ENCODE measurements at places on chromosomes 4 and X.

GRCh38 chr4:95215043-95215442 lies 333.7 kb downstream of the UNC5C start:
- DNase-seq: no peak

DNA sequence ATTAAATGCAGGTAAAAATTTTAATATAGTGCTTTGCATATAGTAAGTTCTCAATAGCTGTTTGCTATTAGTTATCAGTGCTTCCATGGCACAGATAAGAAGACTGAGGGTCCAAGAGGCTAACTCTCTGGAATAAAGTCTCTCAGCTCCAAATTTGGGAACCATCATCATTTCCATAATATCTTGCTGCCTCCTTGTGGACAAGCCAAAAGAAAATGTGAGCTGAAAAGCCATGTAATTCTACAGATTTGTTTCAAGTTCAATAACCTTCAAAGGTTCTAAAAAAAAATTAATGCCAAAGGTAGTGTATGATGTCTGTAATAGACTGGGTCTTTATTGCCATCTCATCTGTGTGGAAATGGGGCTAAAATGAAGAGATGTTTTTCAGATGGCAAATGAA lies 136.9 kb upstream of the VCX start:
- no peak for DNase-seq

GRCh38 chr4:99179626-99180025 lies 35.5 kb upstream of the ADH4 start:
- DNase-seq: no peak

DNA sequence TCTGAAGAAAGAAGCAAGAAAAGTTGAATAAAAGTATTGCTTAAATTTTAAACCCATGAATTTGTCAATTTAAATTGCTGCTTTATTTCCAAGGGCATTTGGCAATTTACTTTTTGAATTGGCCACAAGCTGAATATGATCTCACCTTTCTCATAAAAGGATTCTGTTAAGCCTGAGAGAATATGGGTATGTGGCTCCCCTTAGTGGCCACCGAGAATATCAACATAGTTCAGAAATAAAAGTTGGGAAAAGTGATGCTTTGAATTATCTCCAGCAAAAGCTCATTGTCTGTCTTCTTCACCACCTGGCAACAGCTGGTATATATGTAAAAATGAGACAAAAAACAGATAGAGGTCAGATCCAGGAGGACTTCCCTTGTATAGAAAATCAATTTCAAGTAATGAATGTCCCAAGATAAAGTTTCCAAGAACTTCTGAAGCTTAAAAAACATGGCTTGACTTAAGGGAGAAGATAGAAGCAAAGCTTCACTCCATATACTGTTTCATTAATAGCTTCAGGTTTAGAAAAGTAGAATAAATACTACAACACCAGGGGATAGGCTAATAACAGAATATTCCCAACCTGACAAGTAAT lies 290.7 kb upstream of the FAM241A start:
- DNase-seq: no peak

DNA sequence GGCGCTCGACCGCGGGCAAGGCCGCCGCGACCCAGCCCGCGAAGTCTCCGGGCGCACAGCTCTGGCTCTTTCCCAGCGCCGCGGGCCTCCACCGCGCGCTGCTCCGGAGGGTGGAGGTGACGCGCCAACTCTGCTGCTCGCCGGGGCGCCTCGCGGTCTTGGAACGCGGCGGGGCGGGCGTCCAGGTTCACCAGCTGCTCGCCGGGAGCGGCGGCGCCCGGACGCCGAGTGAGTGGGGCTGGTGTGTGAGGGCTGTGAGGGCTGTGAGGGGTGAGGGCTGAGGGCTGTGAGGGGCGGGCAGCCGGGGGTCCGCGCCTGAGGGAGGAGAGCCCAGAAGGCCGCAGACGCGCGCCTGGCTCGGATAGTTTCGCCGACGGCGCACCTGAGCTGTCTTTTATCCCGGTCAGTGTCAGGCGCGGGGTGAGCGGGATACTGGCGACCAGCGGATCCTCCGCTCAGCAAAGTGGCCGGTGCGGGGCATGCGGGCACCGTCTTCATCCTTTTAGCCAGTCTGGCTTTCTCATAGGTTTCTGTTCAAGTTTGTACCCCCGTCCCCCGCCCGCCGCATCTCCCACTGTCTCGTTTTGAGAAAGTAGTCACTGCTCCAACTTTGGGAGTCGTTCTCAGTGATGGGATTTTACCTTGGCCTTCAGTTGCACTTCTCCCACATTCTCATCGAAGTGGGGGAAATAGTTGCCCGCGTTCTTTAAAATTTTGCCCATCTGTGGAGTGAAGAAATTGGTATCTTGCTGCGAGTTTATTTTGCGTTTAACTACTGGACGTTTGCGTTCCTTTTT lies 586 bp downstream of the HERC5 start:
- DNase-seq: peak; percentile 35

DNA sequence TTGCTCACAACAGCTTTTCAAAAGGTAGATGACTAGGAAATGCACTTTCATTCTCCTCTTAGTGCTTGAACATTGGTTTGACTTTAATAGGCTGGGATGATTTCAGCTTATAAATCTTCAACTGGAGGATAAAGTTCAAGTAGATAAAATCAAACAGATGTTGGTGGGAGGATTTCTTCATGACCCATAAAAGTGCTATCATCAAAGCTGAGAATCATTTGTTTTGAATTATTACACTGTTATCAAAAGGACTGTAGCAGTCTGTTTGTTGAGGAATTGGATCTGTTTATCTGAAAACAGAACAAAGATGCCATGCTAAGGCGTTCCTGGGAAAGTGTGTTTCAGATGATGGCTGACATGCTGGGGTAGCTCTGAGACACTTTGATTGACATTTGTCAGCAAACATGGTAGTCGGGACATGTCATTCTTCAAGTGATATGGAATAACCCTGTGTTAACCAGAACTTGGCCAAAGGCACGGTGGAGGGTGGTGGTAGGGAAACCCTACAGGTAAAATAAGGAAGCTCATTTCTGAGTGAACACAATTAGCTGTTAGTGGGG lies 304.0 kb upstream of the PITX2 start:
- DNase-seq: no peak

- DNase-seq: no peak
These were observed 16.9 kb downstream of the ACOT9 start for GRCh38 chrX:23726191-23726590.

DNA sequence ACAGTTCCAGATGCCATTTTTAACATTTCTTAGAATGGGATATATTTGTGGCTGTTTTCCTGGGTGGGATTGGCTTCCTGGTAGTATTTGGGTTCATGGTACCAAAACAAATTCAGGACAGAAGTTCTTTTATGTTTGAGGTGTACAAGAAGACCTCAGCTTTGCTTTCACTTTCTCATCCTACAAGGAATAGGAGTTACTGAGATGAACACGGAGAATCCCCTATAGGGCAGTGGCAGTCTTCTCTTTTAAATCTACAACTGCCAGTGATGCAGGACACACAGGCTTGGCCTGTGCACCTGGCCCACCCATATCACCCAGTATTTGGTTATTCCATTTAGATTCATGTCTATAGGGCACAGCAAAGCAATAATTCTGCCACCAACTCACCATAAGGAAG lies 35.2 kb downstream of the SLC10A7 start:
- DNase-seq: no peak

DNA sequence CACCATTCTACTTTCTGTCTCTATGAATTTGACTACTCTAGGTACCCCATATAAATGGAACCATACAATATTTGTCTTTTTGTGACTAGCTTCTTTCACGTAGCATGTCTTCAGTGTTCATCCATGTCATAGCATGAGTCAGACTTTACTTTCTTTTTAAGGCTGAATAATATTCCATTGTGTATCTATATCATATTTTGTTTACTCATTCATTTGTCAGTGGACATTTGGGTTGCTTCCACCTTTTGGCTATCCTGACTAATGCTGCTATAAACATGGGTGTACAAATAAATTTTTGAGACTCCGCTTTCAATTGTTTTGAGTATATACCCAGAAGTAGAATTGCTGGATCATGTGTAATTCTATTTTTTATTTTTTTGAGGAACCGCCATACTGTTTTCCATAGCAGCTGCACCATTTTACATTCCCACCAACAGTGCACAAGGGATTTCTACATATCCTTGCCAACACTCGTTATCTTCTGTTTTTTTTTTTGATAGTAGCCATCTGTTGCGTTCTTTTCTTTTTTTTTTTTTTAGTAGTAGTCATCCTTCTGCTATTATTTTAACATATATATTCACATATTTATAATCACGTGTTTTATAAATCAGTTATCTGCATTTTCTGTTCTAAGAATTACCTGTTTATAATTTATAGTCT lies 158.0 kb upstream of the MED14 start:
- DNase-seq: no peak

- DNase-seq: no peak
These were observed 85.4 kb downstream of the INTS6L start for GRCh38 chrX:135605906-135606305.

DNA sequence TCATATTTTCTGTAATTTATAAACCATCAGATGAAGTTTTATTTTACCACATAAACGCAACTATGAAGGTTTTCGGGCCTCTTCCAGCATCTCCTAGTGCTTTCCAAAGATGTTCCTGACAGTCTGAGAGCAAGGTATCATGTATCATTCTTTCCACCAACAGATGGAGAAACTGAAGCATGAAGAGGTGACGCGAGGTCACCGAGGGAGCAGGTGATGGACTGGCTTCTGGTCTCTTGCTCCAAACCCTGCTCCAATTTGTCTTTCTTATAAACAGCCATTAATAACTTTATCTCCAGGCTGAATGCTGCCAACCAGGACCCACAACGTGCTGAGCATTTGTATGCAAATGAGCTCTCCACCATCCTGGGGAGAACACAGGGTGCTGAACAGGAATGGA lies 86.3 kb upstream of the MAML3 start:
- no peak for DNase-seq

GRCh38 chrX:16300831-16301230 lies 133.6 kb downstream of the MAGEB17 start:
- DNase-seq: no peak

DNA sequence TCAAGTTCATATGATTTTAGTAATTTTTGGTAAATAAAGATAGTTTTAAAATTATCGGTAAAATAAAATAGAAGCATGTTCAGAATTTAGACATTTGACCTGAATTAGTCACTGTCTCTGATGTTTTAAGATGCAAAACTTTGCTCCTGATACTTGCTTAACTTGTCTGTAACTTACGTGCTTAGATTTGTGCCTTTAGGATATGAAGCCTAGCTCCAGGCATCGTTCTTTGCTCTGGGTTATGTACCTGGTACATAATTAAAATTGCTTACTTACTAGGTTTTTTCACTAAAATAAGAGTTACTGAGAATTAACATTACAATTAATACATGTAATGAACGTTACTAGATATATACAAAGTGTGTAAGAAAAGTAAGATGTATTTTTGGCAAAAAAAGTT lies 24.9 kb upstream of the AADAT start:
- DNase-seq: no peak

- no peak for DNase-seq
These were observed 80.7 kb upstream of the GPM6B start for GRCh38 chrX:13897566-13897965.

GRCh38 chr4:33226133-33226532 lies 2506.0 kb downstream of the PCDH7 start:
- DNase-seq: no peak

GRCh38 chr4:76293772-76294171 lies 12.8 kb upstream of the STBD1 start:
- DNase-seq: no peak

DNA sequence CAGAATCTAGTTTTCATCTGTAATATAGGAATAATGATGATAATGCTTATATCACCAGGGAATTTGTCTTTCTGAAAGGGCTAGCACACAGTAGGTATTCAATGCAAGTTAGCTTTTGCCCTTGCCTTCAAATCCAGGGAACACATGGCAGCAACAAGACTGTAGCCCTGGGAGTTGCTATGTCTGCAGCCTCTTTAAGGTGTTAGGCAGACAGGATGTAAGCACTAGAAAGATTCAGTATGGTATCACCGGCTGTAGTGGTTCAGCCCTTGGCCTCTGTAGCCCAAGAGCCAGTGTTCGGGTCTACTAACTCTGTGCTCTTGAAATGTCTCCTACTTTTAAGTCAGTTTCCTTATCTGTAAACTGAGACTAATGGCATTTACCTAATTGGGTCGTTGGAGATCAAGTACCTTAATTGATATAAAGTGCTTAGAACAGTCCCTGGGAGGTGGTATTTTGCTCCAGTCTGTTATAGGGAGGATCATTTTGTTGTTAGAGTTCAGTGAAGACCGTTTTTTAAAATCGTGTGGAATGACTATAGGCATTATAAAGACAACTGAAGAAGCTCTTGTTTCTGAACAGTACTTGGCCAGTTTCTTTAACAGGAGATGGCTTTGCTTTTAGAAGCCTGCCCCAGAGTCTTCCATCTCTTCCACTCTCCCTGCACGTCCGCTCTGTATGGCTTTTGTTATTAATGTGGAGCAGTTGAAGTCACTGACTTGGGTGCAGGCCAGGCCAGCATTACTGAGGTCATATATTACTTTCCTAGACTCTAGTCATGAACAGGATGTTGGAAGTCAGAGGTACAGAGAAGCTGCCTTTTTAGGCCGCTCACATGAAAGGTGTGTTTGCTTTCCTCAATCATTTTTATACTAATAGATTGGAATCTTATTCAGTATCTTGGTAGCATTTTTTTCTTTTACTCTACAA lies 44.8 kb downstream of the GAB1 start:
- DNase-seq: no peak

GRCh38 chrX:31550158-31550557 lies 478.3 kb upstream of the FTHL17 start:
- DNase-seq: no peak

DNA sequence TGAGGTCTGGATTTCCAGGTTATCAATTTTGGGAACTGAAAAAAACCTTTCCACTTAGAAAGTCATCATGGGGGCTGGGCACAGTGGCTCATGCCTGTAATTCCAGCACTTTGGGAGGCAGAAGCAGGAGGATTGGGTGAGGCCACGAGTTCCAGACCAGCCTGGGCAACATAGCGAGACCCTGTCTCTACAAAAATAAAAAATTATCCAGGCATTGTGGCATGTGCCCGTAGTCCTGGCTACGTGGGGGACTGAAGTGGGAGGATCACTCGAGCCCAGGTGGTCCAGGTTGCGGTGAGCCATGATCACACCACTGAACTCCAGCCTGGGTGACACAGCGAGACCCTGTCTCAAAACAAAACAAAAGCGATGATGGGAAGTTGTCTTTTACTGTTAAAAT lies 7.9 kb downstream of the TENM3 start:
- no peak for DNase-seq

DNA sequence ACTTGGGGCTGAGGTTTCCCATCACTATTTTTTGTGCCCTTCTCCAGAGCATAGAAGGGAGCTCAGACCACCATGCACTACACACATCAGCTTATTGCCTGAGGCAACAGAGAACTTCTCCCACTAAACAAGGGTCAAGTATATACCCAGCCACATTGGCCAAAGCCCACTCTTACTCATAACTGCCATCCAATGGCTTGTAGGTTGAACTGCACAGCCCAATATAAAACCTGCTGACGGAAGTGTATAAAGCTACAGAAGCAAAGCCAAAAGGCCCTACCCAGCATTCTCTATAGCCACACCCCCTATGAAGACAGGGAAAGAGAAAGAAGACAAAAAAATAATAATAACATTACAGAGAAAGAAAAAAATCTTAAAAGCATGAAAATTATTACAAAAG lies 139.7 kb downstream of the LRBA start:
- no peak for DNase-seq

All from stimulated activated CD8-positive, alpha-beta memory T cell treated with anti-CD3 and anti-CD28 coated beads, Interleukin-7, amount 100 ng/mL, for 4 hours (primary cell).